ENCODE measurements at places on chromosomes 7 and 10.

- DNase-seq = no peak
These were observed 20.0 kb upstream of the C10orf90 start for GRCh38 chr10:126690534-126690933.

- DNase-seq = no peak
These were observed 244.2 kb upstream of the PLXDC2 start for GRCh38 chr10:19572056-19572455.

GRCh38 chr7:11212080-11212711 lies 238.5 kb downstream of the PHF14 start:
- peak; percentile 80 for DNase-seq

- no peak for DNase-seq
These were observed 91.5 kb downstream of the RTKN2 start for GRCh38 chr10:62177111-62177510.

DNA sequence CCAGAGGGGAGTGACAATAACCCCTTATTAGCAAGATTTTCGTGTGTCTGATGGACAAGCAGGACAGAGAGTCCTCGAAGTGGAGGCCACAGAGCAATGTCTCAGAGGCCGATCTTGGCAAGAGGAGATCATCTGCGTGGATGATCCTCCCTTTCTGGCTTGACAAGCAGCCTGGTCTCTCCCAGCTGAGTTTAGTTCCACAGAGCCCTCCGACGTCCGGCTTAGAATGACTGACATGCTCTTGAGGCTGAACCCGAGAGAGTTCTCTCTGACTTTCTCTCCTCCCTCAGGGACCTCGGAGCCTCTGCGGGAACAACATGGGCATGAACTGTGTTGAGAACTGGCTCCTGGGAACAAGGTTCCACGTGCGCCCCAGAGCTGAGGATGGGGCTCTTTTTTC lies 180.7 kb upstream of the PFKP start:
- DNase-seq = no peak

DNA sequence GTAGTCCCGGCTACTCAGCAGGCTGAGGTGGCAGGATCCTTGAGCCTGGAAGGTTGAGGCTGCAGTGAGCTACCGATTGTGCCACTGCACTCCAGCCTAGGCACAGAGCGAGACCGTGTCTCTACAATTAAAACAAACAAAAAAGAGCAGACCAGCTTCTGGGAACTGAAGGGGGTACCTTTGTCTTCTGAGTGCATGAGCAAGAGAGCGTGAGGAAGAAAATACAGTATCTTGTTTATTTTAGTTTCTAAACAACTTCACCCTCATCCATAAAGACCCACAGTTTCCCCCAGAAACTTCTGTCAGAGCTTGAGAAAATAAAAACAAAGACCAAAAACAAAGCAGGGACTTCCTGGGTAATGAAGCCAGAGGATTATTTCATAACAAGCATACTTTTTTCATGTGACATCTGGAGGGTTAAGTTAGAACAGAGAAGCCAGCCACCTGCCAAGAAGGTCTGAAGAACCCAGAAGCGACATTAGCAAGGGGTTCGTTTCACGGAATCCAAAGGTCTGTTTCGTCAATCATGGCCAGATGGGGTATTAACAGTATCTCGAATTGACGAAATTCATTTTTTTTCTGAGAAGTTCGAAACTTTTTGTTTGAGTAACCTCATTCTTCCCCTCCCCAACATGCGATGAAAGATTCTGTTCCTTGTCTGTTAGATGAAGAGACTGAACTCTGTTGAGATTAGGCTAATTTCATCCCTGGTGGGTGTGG lies 10.2 kb upstream of the IL2RA start:
- no peak for DNase-seq

- no peak for DNase-seq
These were observed 30.2 kb downstream of the GRIFIN start for GRCh38 chr7:2445898-2446555.

GRCh38 chr7:77441046-77441445 lies 24.9 kb upstream of the GSAP start:
- DNase-seq = no peak

DNA sequence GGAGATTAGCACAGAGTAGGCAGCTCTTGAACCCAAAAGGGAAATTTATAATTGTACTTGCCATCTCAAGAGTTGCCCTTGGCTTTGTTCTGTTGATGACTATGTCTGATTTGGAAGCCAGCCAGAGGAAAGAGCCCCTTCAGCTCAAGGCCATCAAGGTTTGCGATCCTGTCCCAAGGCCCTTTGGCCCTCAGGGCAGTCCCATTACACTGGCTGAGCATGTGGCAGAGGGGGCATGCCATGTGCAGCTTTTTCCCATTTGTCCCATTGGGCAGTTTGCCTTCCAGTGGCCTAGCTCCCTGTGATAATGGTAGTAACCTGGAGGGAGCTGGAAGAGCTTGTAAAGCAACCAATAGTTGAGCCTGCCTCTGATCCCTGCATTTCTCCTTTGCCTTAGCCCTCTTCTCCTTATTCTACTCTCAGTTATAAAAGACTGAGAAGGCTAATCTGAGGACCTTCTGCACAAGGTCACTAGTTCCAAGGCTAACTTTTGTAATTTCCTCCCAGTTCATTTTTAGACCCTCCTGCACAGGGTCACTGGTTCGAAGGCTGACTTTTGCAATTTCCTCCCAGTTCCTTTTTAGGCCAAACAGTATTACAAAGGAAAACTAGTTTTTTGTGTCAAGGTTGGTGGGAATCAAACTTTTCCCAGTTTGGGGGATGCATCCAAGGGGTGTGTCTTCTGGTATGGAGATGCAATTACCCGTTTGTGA lies 31.0 kb upstream of the ARHGAP12 start:
- no peak for DNase-seq

DNA sequence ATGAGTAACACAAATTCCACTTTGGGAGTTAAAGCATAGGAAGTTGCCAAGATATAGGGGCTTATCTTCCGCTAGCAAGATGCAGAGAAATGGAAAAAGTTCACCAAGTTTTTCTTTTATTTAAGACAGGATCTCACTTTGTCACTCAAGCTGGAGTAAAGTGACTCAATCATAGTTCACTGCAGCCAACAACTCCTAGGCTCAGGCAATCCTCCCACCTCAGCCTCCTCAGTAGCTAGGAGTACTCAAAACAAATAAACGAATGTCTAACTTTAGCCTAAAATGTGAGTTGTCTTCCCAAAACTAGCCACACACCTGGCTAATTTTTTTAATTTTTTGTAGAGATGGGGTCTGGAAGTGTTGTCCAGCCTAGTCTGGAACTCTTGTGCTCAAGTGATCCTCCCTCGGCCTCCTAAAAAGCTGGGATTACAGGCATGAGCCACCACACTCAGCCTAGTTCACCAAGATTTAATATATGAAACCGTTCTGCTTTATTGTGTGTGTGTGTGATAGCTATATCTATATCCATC lies 9.9 kb downstream of the VIM start:
- DNase-seq = no peak
